ENCODE measurements at places on chromosomes 13 and 19. TPM values are rescaled to one million over a fixed set of nuclear protein-coding genes. Genes with fewer than 3 reads are reported as not detected.
A peak's percentile ranks its signal among the peaks of the same experiment; 100 is the strongest.

DNA sequence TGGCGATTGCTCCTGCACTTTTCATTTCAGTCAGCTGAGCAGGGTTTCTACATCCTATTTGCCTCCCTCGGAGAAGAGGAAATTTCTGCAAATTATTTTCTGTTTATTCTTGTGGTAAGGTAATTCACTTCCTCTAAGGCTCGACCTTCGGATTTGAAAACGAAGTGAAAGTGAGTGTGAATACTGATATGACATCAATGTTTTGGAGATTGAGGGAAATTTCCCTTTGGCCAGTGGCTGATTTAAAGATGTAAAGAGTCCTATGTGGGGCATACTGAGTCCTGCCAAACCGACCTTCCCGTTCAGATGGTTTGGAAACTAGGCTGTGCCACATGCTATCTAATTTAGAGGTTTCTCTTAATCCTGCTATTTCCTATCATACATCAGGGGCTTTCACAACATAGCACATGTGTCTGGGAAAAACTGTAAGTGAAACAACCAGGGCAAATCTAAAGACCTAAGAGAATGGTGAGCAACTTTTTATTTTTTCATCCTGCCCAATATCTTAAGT, 112.3 kb downstream of the POSTN start:
- no peak for DNase-seq

DNA sequence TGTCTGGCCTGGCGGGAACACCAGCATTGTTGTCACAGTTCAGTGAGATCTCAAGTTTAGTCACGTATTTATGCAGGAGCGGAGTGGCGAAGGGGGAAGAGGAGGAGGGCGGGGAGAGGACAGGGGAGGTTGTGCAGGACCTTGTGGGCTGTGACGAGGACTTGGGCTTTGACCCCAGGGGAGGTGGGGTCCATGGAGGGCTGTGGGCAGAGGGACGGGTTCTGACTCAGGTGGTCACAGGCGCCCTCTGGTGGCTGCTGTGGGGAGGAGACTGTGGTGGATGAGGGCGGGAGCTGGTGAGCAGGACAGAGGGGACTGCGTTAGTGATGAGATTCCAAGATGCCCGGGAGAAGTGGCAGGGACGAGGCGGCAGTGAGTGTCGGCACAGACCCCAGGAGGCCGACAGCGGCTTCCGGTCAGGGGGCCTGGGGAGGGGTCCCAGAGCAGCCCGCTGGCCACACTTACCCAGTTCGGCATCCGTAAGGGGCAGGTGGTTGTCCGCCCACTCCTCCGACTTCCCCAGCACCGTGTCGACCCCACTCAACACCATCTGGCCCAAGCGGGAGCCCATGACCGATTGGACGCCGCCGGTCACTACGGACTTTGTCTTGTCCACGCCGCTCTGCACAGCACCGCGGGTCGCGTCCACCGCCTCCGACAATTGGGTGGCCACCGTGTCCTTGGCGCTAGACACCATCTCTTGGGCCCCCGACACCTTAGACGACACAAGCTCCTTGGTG, 15.7 kb downstream of the PLIN3 start:
- peak; percentile 56 for DNase-seq

DNA sequence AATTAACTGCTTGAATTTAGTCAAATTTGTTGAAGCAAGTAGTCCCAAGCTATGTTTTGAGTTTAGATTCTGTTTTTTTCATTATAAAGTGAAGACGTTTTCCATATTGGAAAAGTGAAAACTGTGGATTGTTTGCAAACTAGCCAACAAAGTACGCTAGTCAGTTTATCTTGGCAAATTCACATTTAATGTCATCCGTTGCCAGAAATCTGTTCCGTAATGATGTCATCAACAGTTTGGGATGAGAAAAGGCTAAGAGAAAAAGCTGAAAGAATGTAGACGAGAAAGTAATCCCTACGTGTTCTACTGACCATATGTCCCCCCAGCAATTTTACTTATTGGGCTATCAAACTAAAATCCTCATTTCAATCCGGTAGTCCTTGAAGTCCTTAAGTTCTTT, 419.6 kb downstream of the GPC6 start:
- DNase-seq, result no peak

Gene PLVAP
- total RNA-seq, result not detected

Gene ANKRD24
- total RNA-seq, result 1.2 TPM

- no peak for DNase-seq
Observed at GRCh38 chr13:65111223-65111622, 2118.9 kb downstream of the PCDH9 start.

Gene FGF22
- not detected for total RNA-seq

GRCh38 chr19:39936020-39936419, 1.6 kb upstream of the FCGBP start:
- DNase-seq, result no peak

Gene SKA3
- total RNA-seq, result 5.9 TPM

- no peak for DNase-seq
Observed at GRCh38 chr13:91539286-91540157, 141.1 kb downstream of the GPC5 start.

DNA sequence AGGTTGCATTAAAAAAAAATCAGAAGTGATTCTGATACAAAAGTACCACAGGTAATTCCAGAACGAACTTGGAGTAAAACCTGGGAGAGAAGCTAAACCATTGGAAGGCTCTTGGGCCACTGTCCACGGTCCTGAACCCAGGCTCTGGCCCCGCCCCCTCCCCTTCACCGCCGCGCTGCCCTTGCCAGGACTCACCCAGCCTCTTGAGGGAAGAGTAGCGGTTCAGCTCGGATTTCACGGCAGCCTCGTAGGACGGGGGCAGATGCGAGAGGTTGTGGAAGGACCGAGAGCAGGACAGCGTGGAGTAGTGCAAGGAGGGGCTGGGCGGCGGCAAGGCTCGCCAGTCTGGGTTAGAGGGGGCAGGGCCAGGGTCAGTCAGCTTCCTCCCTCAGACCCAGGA, 5.7 kb downstream of the SHISA7 start:
- peak; percentile 82 for DNase-seq

DNA sequence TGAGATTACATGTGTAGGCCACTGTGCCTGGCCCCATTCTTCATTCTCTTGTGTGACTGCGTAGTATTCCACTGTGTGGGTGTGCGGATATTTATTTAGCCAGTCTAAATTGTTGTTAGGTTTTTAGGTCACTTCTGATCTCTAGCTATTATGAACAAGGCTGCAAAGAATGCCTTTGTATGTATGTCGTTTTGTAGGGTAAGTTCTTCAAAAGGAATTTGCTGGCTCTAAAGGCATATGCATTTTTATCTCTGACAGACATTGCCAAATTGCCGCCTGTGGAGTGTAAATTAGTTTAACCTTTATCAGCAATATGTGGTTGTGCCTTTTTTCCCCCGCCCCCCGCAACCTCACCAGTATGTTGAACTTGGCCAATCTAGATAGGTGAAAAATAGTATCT, 30.3 kb upstream of the EHD2 start:
- DNase-seq, result no peak

Gene SERPINE3
- not detected for total RNA-seq

GRCh38 chr13:24276306-24276705, 33.1 kb upstream of the C1QTNF9 start:
- no peak for DNase-seq

Gene CGB8
- not detected for total RNA-seq

DNA sequence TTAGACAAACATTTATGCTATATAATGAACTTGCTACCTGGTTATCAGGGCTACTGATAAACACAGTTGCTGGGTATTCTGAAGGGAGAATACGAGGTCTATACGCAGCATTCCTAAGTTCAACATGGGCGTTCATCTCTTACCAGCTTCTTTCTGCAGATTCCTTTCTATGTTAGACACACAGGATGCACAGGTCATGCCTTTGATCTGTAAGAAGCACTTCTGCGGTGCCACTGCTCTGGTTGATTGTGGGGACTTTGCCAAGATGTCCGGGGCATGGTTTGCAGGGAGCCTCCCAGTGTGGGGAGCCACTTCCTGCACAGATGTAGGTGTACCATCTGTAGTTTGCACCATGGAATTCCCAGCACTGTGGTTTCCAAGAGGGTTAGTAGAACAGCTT, 40.9 kb downstream of the ATP7B start:
- no peak for DNase-seq

Gene UQCR11
- total RNA-seq, result 256 TPM

DNA sequence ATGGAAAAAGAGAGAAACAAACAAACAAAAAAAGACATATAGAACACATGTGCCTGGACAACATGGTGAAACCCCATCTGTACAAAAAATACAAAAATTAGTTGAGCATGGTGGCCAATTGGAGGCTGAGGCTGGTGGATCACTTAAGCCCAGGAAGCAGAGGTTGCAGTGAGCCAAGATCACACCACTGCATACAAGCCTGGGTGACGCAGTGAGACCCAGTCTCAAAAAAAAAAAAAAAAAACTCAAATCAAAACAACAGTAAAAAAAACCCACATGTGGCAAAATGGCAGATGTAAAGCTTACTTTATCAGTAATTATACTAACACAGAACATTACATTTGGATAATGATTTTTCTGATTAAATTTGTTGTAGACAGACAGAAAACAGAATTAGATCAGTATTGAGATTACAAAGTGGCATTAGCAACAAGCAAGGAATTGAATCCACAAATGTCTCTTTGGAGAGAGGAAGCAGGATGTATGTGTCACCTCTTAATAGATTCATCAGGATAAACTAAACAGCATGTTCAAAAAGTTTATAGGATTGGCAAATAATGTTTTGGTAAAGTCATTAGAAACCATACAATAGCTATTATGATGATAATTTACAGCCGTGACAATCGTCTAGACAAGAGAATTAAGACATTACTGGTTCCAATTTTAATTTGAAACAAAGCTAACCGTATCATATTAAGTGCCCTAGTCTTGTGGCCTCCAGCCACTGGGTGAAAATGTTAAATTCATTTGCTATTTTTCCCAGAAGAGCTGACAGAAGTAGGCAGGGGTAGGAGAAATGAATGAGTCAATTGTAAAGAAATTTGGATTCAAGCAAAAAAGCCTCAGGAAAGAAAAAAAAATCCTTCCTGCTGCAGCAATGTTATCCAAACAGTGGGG, 206.0 kb downstream of the FGF14 start:
- DNase-seq, result no peak

GRCh38 chr19:7440188-7440975, 48.5 kb downstream of the PEX11G start:
- DNase-seq, result no peak

Gene ICAM5
- total RNA-seq, result 4.7 TPM

Gene DOCK6
- total RNA-seq, result 61.7 TPM

- peak; percentile 35 for DNase-seq
Observed at GRCh38 chr19:38270587-38271167, 6.3 kb downstream of the SPINT2 start.

GRCh38 chr19:29014857-29015436, 198.0 kb downstream of the UQCRFS1 start:
- DNase-seq, result no peak

DNA sequence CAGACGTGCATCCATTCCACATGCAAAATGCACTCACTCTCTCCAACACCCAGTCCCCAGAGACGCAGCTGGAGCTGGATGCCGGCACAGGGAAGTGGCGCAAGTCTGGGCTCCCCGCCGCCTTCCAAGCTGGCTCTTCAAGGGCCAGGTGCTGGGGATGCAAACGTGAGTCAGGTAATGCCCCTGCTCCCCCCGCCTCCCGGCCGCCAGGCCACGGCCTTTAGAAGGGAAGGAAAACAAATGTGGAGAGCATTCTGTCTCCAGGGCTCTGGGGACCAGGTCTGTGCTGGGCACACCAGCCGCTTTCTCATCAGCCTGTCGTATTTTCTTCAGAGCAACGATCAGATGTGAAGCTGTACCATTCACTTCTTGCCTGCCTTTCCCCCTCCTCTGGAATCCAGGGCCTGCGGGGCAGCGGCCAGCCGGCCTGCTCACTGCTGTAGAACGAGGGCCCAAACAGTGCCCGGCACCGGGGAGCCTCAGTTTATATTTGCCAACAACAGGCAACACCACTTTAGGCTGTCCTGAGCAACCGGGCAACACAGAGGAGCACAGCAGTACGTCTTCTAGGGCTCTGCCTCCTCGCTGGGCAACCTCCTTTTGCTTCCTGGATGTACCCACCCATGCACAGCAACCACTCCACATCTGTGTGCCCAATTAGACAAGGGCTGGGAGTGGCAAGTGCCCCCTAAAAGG, 3.8 kb downstream of the RAB20 start:
- DNase-seq, result no peak

- DNase-seq, result no peak
Observed at GRCh38 chr13:46479283-46479682, 73.7 kb upstream of the LRCH1 start.

Gene KLK2
- total RNA-seq, result not detected

DNA sequence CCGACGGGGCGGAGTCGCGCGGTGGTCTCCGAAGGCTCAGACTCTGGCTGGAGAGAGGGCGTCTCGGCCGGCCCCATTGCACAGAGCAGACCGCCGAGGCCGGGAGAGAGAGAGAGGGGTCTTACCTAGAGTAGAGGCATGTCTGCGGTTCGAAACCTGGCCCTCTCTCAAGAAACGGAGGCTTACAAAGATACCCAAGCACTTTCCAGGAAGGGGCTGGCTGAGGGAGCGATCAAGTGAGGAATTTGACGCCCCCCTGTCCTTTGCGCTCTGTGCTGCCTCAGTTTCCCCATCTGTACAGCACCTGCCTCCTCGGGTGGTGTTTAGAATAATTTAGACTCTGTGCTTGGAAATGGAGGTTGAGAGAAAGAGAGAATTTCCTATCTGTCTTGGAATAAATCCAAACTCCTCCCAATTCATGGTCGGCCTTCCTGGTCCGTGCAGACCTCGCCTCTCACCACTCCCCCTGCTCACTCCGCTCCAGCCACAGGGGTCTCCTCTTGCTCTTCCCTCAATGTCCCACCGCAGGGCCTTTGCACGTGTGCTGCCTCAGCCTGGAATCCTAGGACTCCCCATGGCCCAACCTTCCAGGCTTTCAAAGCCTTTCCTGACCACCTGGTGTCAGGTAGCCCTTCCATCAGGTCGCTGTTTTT, 658 bp upstream of the ISOC2 start:
- peak; percentile 34 for DNase-seq

DNA sequence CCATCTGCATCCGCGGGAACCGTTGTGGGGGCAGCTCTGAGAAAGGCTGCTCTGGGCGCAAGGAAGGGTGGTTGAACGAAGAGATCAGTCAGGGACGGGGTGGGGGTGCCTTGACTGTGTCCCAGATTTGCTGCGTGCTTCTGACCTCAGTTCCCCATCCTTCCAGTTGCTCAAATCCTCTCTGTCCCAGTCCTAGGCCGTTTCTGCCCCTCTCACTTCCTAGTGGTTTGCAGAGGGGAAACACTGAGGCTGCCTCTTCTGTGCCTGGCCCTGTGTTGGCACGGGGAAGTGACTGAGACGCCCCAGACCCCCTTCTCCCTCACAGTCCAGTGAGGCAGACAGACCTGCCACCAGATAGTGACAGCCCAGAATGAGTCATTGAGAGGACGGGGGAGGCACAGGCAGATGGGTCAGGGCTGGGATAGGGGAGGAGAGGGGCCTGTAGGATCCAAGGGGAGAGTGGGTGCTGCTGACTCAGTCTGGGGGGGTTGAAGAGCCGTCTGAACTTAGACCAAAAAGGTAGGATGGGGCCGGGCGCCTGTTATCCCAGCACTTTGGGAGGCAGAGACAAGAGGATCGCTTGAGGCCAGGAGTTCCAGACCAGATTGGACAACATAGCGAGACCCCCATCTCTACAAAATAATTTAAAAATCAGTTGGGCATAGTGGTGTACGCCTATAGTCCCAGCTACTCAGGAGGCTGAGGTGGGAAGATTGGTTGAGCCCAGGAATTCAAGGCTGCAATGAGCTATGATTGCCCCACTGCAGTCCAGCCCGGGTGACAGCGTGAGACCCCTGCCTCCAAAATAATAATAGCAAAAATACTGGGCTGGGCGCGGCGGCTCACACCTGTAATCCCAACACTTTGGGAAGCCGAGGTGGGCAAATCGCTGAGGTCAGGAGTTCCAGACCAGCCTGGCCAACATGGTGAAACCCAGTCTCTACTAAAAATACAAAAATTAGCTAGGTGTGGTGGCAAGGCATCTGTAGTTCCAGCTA, 26.5 kb downstream of the NUMBL start:
- DNase-seq, result peak; percentile 25

All from MCF 10A (cell line).